Stimulated activated CD8-positive, alpha-beta memory T cell treated with anti-CD3 and anti-CD28 coated beads, Interleukin-4, amount 100 ng/mL, for 4 hours (primary cell): ENCODE measurements at places on chromosomes 3 and 15.

- no peak for DNase-seq
These were observed 26.3 kb upstream of the MITF start for GRCh38 chr3:69712933-69713332.

GRCh38 chr3:32371461-32372212 is 20.0 kb upstream of the CMTM7 start:
- no peak for DNase-seq

DNA sequence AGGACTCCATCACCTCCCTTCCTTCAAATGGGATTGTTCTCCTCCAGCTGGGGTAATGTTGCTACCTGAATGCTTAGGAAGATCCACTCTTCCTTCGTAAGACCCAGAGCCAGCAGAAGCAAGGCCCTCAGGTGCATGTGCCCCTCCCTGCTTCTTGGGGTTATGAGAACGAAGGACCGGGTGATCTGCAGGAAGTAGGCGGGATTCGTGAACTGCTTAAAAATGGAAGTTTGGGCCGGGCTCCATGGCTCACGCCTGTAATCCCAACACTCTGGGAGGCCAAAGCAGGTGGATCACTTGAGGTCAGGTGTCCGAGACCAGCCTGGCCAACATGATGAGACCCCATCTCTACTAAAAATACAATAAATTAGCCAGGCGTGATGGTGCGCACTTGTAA is 8.0 kb downstream of the TLR9 start:
- no peak for DNase-seq

DNA sequence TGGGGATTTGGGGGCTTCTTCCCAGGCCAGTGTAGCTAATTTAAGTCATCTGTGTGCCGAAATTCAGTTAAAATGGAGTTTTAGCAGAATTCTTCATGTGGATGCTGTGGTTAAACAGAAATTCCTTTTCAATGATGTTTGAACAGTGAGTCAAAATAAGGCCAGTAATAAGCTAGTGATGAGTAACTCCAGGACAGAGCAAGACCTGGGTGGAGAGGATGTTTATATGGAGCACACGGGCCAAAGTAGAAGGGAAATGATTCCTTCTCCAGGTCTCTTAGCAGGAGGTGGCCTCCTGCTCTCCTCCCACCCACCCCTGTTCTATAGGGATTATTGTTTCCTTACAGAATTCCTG is 31.9 kb upstream of the UACA start:
- DNase-seq = no peak

DNA sequence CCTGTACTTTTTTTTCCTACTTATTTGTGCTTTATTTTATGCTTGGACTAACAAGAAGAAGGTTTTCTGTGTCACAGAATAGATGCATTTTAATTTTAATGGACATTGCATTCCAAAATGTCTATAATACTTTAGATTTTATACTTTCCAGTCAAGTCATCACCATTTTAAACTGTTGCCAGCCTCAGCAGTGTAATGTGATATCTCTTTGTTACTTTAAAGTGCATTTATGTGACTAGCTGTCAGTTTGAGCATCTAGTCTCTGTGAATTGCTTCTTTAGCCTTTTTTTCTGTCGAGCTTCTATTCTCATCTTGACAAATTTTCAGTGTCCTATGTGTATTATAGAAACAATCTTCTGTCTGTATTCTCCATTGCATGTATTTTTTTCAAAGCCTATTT is 511.4 kb upstream of the CBLB start:
- DNase-seq = no peak

DNA sequence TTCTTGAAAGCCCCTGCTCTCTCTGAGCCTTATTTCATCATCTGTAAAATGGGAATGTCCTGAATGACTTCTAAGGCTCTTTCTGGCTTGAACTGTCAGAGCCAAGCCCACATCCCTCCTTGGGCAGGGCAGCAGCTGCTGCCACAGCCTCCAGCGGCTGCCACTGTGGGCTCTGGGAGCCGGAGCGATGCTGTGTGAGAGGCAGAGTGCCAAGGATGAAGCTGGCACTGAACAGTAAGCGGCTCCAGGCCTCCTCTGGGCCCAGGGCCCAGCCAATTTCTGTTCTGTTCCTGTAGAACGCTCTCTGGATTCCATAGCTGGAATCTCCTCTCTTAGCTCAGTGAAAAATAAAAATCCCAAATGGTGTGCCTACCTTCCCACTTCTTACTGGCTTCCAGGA is 4.4 kb downstream of the CPLX3 start:
- DNase-seq = no peak

GRCh38 chr3:47553407-47553806 is 25.3 kb downstream of the CSPG5 start:
- DNase-seq = no peak

DNA sequence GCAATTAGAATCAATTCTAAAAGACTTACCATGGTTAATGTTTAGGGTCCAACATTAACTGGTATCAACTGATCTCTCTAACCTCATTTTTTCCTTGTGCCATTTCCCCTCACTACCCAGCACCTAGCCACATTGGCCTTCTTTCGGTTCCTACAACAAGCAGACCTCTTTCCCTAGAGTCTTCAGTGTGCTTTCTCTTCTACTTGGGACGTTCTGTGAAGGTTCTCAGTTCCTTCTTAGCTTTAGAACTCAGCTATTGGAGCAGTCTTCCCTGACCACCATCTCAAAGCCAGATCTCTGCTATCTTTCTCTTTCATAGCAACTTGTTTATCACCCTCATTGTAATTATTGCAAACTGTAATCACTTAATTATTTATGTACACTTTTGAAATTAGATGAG is 31.5 kb upstream of the MINDY4B start:
- no peak for DNase-seq

- no peak for DNase-seq
These were observed 24.3 kb upstream of the FBXL22 start for GRCh38 chr15:63572749-63573464.

DNA sequence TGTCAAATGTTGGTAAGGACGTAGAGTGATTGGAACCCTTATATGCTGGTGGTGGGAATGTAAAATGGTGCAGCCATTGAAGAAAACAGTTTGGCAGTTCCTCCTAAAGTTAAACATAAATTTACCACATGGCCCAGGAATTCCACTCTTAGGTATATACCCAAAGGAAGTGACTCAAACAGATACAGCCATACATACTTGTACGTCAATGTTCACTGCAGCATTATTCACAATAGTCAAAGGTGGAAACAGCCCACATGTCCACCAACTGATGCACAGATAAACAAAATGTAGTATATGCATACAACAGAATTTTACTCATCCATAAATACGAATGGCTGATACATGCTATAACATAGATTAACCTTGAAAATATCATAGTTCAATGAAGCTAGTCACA is 13.2 kb downstream of the CLASP2 start:
- no peak for DNase-seq

GRCh38 chr3:117743993-117744392 is 1034.4 kb downstream of the TUSC7 start:
- DNase-seq = no peak

GRCh38 chr3:77686560-77686959 is 646.7 kb downstream of the ROBO2 start:
- DNase-seq = no peak

GRCh38 chr3:143429628-143430514 is 310.3 kb downstream of the CHST2 start:
- DNase-seq = no peak

DNA sequence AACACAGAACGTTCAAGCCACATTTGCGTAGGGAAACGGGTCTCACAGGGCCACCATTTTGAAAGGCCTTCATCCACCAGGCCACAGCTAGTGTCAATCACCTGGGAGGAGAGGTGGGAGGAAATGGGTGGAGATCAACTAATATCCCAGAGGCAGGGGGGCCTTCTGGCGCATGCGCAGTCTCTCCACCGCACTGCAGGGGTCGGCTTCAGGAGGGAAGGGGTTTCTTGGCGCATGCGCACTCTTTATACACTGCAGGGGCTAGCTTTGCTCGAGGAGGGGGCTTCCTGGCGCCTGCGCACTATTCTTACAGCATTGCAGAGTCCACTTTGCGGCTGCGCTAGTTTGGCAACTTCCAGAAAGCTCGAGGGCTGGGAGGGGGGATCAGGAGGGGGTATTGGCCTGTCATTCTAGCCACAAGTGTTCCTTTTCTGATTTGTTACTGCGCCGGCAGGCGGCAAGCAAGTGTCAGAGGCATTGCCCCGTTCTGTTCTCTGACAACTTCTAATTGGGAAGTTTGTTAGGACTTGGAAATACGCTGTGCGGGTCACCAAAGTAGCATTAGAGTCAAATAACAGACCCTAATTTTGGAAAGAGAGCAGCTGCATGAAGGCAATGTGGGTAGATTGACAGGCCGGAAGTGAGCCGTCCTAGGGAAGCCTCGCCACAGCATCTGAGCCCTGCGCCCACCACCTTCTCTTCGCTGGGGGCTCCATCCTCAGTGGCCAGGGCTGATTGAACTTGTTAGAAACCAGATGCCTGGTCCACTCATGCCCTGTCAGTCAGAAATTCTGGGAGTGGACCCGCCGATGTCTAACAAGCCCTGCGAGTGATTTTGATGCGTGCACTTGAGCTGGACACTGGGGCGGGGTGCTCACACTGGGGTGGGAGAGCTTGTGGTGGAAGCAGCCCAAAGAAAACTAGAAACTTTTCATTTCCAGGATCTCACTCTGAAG is 173.5 kb upstream of the NDN start:
- DNase-seq = no peak

DNA sequence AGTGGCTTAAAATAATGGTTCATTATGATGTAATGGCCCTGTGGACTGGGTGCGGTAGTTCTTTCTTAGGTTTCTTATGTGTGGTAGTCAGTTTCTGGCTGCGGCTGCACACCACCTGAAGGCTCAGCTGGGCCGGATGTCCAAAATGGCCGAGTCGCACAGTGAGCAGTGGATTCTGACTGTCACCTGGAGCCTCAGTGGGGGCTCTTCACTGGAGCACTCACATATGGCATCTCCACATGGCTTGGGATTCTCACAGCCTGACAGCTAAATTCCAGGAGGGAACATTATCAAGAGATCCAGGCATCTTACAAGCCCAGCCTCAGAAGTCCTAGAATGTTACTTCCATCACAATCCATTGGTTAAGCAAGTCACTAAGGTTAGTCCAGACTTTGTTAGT is 26.8 kb upstream of the ALDH1L1 start:
- DNase-seq = no peak

GRCh38 chr3:151144760-151145159 is 58.3 kb downstream of the GPR171 start:
- DNase-seq = no peak

DNA sequence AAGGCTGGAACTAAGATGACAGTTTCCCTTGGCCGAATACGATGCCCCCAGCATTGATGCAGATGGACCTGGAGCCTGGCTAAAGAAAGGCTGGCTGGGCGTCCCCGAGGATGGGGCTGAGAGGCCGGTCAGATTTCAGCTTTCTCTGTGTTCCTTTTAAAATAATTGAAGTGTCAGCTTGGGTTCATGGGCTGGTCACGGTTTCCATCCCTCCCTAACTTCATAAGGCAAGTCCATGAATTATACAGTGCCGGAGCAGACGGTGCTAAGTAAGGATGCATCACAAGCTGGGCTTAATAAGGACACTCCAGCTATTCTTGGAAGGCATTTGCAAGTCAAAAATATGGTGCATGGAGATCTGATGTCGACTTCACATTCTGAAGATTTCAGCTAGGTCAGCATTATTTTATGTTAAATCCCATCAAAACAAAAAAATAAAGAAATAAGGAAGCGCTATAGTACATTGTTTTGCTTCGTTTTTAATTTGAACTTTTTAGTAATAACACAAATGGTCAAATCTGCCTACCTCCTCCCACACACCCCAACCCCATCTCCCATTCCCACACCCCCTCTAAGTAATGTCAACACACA is 220.8 kb downstream of the RPLP1 start:
- DNase-seq = no peak

DNA sequence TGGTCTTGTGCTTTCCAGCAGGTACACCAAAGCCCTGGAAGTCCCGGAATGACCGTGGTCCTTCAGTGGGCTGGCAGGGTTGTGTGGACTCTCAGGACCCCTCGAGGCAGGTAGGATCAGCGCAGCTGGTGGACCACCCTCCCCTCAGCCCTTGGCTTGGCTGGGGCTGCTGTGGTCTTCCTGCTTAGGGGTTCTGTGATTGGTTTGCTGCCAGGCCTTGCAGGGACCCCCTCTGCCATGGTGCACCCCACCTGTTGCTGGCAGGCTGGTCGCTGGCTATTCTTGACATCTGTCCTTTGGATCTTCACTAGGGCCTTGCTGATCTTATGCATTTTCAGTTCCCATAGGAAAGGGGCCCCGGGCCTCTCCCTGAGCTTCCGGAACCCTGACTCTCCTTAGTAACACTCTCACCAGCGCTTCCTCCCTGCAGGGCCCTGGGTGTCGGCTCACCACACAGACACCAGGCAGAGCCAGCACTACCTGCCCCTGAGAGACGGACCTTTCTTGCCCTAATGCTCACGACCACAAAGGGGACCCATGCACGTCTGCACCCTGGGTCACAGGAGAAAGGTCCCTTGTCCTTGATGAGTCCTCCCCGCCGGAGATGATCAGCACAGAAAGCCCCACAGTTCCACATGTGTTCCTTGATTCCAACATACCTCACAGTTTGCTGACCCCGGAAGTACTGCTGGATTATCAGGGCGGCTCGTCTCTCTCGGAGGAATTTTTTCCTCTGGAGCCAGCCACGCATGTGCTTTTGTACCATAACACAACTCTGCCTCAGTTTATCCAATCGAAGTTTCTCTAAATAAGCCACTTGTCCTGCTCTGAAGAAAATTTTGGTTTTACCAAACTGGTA is 51.7 kb downstream of the MYO5C start:
- no peak for DNase-seq

- no peak for DNase-seq
These were observed 291.8 kb downstream of the NAALADL2 start for GRCh38 chr3:175150812-175151401.

GRCh38 chr15:70355275-70355795 is 257.6 kb upstream of the TLE3 start:
- DNase-seq = no peak

GRCh38 chr3:53016236-53016635 is 29.6 kb downstream of the SFMBT1 start:
- no peak for DNase-seq

DNA sequence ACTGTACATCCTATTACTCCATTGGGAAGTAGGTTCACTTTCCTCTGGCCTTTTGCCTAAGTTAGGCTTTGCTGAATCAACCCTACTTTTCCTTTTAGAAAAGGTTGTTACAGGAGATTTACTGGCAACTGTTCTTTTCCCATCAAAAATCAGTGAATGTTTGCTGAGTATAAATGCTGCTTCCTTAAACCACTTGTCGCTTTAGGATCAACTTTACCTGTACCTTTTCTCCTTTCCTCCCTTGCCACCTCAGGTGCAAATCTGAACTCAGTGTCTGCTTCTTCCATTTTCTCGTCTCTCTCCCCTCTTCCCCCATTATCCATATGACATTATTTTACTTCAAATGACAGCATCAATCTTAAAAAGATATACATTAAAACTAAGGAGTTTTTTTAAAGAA is 69.5 kb upstream of the GOLGA6B start:
- no peak for DNase-seq

GRCh38 chr3:62667714-62668113 is 207.5 kb downstream of the CADPS start:
- no peak for DNase-seq

GRCh38 chr3:186217820-186218164 is 108.9 kb upstream of the ETV5 start:
- DNase-seq = no peak
